SK-MEL-5 (cell line): ENCODE measurements at places on chromosomes 7 and 10. TPM values are rescaled to one million over a fixed set of nuclear protein-coding genes. Genes with fewer than 3 reads are reported as not detected.

GPR158 gene
- total RNA-seq: 10.8 and 12.3 TPM in 2 replicates

CPXM2 gene
- total RNA-seq: 1.2 and 1.4 TPM in 2 replicates

TFR2 gene
- total RNA-seq: 0.29 and 1.6 TPM in 2 replicates

DNA sequence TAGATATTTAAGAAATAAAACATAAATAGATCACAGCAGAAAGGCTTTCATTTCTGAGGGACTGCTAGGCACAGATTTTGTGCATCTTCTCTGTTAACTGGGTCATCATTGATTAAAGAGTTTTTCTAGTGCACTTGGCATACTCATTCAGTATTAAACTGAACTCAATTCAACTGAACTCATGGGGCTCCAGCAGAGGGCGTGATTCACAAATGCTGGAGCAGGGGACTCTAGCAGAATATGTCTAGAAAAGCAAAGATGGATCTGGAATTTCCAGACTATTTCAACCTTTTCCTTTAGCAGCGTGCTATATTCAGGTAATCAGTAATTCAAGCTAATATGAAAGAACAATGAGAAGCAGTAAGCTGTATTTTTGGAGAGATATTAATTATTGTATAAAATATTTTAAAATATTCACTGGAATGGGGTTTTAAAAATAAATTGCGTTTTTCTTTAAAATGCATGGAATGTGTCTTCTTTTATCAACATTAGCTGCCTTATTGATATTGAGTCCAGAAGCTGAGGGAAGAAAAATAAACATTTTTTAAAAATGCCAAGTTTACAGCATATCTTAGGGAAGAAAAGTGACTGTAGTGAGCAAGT, 296.8 kb upstream of the CACNA2D1 start:
- DNase-seq: peak; percentile 88

DNA sequence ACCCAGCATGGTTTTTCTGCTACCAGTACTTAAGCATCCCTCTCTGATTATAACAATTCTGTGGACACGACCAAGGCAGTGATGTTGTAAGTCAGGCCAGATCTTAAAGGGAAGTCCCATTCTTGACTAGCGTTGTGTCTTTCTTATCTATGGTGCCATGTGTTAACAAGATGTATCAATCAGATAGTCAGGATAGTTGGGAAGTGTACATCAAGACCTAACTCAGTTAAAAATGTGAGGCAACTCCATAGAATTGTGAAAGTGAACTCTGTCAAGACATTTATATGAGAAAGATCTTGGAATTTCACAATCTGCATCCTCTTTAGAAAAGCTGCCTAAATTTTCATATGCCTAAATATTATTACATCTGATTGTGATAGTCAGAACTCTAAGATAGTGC, 341.7 kb upstream of the SEMA3D start:
- DNase-seq: no peak
